Daoy (cell line): ENCODE measurements at places on chromosomes 13 and 19.

GRCh38 chr19:41307954-41308449, 2.0 kb upstream of the CCDC97 start:
- no peak for DNase-seq

- peak; percentile 52 for DNase-seq
Observed at GRCh38 chr13:90414691-90415596, 932.5 kb upstream of the MIR17HG start.

DNA sequence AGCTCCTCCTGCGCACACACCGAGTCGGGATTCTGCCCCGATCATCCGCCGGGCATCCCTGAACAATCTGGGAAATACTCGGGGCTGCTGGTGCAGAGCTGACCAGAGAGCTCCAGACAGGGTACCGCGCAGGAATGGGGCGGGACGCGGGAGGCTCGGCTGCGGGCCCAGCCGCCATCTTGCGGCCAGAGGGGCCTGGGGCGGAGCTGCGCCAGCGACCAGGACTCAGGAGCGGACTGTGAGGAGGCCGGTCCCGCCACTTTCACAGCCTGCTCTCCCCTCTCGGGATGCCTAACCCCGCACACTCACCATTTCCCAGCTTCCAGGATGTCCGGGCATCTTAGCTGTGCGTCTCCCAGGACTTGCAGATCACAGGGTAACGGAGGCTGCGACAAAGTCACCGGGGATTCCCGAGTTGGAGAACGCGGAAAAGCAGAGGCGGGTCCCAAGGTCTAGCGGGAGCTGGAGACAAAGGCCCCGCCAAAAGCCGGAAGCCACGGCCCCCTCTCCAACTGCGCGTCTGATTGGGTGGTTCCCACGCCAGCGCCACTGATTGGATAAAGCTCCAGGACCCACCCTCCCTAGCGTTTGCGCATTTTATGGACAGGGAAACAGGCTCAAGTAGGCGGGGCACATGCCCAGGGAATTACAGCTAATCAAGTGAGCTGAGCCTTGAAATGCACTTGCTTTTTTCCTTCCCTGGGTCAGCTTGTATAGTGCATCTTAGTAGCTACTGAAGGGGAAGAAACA, 15.8 kb upstream of the ZNF43 start:
- DNase-seq, result peak; percentile 96

GRCh38 chr19:48588670-48589401, 17.7 kb upstream of the SPACA4 start:
- peak; percentile 93 for DNase-seq

GRCh38 chr19:58059671-58060078, 593 bp downstream of the ZNF135 start:
- DNase-seq, result no peak

DNA sequence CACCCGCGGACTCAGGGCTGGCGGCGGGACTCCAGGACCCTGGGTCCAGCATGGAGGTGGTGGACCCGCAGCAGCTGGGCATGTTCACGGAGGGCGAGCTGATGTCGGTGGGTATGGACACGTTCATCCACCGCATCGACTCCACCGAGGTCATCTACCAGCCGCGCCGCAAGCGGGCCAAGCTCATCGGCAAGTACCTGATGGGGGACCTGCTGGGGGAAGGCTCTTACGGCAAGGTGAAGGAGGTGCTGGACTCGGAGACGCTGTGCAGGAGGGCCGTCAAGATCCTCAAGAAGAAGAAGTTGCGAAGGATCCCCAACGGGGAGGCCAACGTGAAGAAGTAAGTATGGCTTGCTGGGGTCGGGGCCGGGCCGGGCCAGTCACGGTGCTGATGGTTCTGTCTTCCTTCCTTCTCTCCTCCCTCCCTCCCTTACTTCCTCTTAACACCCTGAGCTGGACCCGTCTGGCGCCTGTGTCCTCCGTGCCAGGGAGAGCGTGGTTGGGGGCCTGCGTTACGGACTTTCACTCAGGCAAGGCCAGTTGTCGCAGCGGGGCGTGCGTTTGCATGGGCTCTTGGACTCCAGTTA, 1.4 kb downstream of the STK11 start:
- no peak for DNase-seq
